ENCODE measurements at places on chromosomes 7 and 10. TPM values are rescaled to one million over a fixed set of nuclear protein-coding genes. Genes with fewer than 3 reads are reported as not detected.

DNA sequence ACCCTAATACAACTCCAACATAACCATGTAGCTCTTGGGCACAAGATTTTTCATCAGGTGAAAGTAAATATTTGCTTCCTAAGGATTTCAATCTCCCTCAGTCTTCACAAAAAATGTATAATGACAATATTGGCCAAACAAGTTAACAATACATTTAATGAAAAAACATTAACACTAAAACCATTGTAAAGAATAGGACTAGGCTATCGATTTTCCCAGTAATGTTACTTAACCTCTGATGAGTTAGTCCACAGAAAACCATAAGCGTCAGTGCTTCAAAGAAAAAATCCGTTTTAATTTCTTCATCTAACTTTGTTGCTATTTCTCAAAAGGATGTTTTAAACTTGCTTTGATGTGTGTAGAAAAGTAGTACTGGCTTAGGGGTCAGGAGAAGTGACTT is 1.2 kb downstream of the ZNF33B start:
- DNase-seq = no peak

DNA sequence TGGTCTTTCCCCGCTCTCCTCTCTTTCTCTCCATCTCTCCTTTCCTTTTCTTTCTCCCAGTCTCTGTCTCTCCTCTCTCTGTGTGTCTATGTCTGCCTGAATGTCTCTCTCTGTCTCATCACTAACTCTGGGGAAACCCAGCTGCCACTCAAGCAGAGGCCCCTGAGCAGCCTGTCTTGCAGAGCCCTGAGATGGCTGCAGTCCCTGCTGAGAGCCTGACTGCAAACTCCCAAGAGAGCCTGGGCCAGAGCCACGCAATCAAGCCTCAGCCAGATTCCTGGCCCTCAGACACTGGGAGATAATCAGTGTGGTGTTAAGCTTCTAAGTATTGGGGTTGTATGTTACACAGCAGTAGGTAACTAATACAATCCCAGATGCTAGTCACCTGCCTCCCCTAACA is 91.5 kb downstream of the PAXIP1 start:
- no peak for DNase-seq

- no peak for DNase-seq
Measured at GRCh38 chr10:24374134-24374915, 165.4 kb downstream of the KIAA1217 start.

GRCh38 chr7:86708031-86708680 is 64.4 kb downstream of the GRM3 start:
- DNase-seq = no peak

The DOCK4 gene
- total RNA-seq = 2.8 TPM

The MINDY4 gene
- total RNA-seq = 0.86 TPM

GRCh38 chr10:66805612-66806011 is 120.2 kb upstream of the LRRTM3 start:
- no peak for DNase-seq

DNA sequence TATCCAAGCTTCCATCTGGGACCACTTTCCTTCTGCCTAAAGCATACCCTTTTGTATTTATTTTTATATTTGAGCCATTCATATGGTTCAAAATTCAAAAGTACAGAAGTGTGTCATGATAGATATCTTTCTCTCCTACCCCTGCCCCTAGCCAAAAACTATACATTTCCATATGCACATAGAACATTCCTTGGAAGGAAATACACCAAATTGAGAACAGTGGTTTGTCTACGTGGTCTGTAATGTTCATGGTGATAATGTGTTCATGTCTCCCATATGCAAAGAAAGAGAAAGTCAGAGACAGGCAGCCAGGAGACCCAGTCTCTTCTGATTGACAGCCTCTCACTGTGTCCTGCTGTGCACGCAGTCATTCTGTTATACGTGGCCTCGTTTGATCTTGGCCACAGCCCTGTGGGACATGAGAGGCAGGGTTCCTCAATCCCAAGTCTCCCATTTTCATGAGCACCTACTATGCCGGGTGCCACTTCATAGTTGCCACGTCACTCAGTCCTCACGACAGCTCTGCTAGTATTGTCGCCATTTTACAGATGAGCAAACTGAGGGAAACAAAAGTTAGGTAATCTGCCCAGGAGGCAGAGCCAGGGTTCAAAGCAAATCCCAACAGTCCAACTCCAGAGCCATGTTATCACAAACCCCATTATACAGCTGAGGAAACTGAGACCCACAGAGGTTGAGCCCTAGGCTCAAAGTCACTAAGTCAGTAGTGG is 8.0 kb upstream of the CDH23 start:
- DNase-seq = no peak

DNA sequence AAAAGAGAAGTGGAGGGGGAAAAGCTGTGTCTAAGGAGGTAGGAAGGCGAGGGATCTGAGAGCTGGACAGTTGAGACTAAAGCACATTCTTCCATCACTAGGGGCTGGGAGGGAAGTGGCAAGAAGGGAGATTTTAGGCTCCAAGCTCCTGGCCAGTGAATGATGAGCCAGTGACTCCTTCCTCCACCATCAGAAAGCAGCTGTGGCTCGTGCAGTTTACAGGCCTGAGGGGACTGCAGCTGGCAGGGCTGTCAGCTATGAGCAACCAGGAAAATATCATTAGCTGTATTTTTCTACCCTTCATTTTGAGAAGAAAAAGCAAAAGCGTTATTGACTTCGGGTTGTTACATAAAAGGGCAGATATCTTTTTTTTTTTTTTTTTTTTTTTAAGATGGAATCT is 60.7 kb downstream of the GPAM start:
- no peak for DNase-seq

DNA sequence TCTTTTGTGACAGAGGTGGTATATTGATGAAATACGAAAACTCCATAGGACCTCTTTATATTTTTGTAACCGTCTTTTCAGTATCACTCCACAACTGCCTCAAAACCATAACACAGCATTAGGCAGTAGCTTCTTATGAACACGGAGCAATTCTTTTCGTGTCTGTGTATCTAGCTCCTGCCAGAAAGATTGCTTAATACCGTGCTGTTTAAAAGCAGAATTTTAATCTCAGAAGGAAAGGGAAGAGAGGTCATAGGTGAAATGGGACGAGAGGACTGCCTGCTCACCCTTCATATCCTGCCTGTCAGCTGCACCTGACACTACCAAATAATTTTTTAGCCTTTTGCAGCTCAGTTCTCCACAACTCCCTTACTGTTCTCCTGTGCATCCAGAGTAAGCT is 200.7 kb downstream of the DNAH11 start:
- no peak for DNase-seq

DNA sequence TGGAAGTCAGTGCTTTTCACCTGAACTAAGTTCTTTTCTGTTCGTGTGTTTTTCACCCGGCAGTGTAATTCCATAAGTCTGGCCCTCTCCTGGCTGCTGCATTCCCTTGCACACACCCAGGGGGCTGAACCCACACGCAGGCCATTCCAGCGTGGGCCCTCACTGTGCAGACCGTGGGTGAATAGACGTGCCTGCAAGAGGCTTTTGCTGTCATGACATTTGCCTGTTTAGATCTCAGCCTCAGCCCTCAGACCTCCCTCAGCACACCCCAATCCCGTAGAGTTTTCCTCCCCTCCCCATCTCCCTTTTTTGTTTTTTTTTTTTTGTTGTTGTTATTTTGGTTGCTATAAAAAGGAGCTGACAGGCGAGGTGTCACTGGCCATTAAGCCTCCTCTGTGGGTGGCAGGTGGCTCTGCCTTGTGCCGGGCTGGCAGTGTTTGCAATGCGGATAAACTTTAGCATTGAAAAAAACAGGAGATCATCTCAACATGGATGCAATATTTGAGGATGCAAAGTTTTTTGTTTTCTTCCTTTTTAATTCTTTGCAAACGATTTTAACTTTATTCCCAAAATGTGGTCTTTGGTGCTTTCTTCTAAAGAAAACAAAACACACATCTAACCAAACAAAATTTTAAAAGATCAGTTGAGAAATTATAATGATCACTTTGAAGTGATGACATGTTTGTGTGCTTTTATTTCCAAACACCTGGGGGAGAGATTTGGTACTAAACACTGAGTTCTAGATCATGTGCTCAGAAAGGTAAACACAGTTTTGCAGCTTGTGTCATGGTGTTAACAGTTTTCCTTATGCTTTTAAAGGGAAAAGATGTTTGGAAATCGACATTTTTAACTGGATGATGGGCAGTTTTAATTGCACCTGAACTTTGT is 58.8 kb downstream of the WDR37 start:
- DNase-seq = no peak

DNA sequence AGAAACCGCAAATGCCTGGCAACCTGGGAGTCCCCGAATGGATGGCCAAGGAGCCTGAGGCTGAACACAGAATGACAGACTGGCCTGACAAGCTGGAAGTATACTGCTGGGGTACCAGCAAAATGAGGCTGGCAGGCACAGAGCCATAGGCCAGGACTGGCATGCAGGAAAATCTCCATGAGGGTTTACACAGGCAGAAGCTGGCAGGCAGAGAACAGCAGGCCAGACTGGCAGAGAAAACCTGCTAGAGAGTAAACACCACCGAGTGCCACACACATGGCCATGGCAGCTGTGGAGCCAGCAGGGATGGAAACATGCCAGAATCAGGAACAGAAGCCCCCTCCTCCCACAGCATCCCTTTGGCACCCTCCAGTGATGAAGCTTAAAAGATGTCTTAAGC is 63.4 kb downstream of the CRPPA start:
- no peak for DNase-seq

GRCh38 chr10:122484276-122485060 is 23.1 kb downstream of the HTRA1 start:
- DNase-seq = no peak

The REPIN1 gene
- total RNA-seq = 21.7 TPM

- no peak for DNase-seq
Measured at GRCh38 chr10:98307916-98308541, 40.0 kb upstream of the LOXL4 start.

DNA sequence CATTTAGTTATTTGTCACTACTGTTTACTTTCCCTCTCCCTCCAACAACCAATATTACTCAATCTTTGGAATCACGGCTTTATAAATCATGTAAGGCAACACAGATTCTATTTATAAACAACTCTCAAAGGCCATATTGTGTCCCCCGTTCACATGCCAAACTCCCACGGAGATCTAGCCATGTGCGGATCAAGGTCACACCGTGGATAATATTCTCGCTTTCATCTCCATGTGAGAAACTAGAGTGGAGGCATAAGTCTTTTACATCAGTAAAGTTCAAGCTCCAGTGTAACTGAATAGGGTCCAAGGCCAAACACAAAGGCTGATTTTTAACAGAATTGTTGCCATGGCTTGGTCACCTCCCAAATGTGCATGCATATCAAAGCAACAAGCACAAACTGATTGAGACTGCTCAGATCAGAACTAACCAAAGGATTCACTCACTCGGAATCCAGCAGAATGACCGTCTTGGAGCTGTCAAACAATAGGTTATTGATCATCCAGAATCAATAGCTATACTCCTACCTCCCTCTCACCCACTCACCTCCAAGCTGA is 569.5 kb upstream of the LRRN3 start:
- no peak for DNase-seq

The ACBD7 gene
- total RNA-seq = 15.0 TPM

DNA sequence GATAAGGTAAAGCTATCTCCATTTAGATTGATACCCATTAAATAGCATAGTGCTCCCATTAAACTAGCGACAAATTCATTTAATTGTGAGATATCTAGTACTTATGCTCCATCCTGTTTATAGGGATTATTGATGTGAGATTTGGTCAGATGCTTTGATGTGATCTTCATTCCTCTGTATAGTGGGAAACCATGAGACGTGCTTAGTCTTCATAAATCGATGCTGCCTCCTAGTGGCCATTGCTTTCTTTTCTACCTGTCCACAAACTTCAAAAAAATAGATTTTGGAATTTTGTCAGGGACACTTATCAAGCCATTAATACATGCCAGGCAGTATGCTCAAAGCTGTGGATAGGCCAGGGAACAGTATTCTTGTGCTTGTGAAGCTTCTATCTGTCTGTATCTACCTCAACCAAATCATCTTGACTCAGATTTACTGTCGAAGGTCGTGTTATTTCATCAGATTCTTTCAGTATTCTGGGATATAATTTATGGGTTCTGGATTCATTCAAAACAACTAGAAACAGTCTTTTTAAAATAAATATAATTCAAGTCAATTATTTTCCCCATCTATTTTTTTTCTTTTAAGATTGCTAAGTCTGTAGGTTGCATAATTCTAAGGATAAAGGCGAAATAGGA is 12.0 kb downstream of the LSM8 start:
- peak; percentile 75 for DNase-seq

- no peak for DNase-seq
Measured at GRCh38 chr10:112213098-112213823, 29.7 kb upstream of the GPAM start.

GRCh38 chr7:5596046-5596895 is 172.6 kb upstream of the TNRC18 start:
- peak; percentile 13 for DNase-seq

DNA sequence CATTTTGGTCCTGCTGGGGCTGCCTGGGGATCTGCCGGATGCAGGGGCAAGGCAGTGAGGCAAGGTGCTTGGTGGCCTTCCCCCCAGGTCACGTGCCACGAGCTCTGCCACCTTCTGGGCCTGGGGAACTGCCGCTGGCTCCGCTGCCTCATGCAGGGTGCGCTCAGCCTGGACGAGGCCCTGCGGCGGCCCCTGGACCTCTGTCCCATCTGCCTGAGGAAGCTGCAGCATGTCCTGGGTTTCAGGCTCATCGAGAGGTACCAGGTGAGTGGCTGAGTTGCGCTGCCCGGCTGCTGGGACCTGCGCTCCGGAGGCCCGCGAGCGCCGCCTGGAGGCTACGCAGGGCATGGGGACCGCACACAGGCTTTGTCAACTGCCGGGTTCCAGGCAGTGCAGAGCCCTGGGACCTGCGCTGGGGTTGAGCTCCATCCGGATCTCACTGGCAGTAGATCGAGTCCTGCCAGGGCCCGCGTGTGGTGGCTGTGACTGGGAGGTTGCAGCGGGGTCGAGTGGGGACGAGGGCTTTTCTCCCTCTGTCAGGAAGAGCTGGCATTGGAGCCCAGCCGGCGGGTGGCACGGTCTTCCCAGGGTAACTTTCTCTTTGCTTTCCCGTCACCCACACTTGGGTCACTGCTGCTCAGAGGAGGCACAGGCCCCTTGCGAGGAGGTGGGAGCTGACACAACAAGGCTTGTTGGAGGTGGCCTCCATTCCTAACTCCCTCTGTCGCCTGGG is 21.7 kb downstream of the AMZ1 start:
- DNase-seq = peak; percentile 92

DNA sequence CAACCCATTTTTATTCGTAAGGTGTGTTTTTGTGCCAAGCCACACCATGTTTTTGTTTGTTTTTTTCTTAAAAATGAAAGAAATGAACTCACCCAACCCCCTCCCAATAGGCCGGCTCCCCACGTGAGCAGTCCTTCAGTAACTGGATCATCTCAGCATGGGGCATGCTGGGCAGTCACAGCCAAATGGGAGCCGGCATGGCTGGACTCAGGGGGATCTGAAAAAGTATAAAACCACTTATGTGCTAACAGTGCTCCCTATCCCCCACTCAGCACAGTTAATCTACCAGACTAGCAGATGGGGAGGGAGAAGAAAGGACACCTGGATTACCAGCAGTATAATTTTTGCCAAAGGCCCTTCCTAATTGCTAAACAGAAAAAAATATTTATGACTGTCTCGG is 39.3 kb downstream of the BAZ1B start:
- no peak for DNase-seq
